ENCODE measurements at places on chromosomes 2 and 18.

GRCh38 chr2:186503827-186504606 is 18.0 kb downstream of the ZC3H15 start:
- no peak for DNase-seq

DNA sequence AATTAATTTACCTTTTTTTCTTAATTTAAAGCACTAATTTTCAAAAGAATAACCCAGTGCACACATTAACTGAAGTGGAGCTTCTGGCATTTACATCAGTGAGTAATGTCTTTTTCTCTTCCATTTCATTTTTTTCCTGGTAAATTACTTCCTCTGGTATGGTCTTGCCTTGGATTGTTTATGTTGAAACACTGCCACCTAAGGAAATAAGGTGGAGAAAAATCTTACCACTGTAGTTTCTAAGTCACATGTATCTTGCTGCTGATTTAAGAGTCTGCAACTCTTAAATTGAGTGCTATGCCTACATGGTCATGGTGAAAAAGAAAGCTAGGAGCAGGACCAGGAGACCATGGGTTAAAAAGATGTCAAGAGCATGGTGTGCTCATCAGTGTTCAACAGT is 51.0 kb downstream of the TTC27 start:
- no peak for DNase-seq

- no peak for DNase-seq
Observed at GRCh38 chr2:8440029-8440778, 241.7 kb upstream of the ID2 start.

- DNase-seq: no peak
Observed at GRCh38 chr2:173195100-173195499, 119.5 kb downstream of the MAP3K20 start.

DNA sequence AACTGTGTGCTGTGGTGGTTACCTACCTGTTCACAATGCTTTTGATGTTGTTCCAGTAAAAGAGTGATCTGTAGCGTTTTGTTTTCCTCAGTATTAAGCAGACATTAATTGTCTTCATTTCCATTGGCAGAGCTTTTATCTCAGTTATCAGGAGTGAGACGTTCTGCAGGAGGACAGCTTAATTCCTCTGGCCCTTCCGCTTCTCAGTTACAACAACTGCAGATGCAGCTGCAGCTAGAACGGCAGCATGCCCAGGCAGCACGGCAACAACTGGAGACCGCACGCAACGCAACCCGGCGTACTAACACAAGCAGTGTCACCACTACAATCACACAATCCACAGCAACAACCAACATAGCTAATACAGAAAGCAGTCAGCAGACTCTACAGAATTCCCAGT is 78.3 kb downstream of the KCMF1 start:
- no peak for DNase-seq

All from stimulated activated CD4-positive, alpha-beta T cell treated with anti-CD3 and anti-CD28 coated beads, Interleukin-2, amount 100 ng/mL, for 4 hours (primary cell).